NCI-H1092 (cell line): ENCODE measurements at places on chromosomes 7 and 10.

DNA sequence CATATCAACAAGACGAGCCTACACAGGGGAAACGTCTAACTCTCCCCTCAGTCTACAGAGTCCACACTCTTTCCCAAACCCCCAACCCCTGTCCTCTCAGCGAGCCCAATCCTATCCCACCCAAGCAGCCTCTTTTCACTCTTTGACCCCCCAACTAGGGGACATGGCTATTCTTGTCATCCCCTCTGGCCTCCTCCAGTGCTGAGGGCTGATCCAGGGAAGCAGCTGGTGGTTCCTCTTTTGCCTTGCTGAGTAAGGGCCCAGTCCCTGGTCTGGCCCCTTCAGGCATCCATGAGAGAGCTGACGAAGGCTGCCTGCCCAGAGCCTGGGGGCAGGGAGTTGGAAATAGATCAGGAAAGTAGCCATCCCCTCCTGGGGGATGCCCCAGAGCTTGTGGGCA is 6.4 kb downstream of the NOBOX start:
- DNase-seq, result no peak

DNA sequence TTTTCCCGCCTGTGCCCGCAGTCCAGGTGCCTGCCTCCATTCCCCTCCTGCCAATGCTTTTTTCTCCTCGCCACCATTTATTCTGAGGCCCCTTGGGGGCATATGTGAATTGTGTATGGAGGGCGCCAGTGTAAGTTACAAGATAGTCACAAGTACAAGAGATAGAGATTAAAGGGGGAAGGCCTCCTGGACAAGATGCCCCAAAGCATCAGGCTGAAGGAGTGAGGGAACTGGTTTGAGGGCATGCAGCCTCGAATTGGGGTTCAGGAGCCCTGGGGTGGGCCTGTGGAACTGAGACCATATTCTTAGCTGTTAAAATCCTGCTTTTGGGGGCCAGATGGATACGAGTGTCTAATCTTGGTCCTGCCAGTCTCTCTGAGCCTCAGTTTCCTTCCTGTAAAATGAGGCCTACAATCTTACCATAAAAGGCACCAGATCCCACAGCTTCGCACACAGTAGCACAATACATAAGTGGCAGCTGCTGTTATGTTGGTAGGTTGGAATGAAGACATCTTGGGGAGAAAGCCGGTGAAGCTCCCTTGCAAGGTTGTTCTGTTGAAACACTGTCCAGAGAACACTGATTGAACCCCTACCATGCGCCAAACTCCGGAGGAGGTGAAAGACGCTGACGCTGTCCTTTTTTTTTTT is 545 bp upstream of the COMTD1 start:
- no peak for DNase-seq

- no peak for DNase-seq
Observed at GRCh38 chr10:26706206-26706605, 8.7 kb downstream of the PDSS1 start.

- DNase-seq, result no peak
Observed at GRCh38 chr10:104324221-104324686, 14.0 kb downstream of the ITPRIP start.

DNA sequence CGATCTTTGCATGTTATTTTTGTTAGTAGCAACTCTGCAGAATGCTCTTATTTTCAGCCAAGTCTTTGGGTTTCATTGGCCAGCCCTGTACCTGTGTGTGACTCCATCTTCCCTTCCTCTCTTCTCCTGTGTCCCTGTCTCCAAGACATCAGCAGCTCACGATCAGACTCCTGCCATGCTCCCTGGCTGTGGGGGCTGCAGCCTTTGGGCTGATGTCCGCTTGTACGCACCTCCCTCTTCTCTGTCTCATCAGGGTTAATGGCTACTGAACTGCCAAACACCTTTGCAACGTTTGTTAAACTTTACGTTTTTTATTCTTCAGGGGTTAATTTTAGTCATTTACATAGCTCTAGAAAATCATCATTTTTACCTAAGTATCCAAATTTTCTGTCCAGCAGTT is 103.5 kb upstream of the RET start:
- DNase-seq, result no peak

DNA sequence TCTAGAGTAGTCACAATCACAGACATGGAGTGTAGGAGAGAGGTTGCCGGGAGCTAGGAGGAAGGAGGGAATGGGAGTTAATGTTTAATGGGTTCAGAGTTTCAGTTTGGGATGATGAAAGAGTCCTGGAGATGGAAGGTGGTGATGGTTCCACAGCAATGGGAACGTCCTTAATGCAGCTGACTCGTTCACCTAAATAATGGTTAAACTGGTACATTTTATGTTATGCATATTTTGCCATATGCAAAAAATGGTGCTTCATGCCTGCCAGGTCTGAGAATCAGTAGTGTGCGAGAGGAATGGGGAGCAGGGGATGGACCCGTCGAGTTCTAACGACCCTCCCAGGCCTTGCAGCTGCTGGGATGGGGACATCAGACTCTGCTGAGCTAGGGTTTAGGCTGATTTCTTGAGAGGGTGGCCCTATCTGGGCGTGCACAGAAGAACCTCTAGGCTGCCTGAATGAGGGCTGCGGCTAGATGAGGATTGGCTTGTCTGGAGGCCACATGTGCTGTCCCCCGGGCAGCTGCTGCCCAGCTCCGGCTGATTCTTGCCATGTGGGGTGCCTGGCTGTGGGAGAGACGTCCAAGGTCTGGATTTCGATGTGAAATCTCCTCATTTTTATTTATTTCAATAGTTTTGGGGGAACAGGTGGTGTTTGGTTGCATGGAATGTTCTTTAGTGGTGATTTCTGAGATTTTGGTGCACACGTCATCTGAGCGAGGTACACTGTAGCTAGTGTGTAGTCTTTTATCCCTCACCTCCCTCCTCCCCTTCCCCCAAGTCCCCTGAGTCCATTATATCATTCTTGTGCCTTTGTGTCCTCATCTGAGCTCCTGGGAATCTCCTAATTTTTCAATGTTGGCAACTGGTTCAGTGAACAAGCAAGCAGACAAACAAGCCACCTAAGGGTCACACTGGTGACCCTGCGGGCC is 116.0 kb downstream of the GRK5 start:
- no peak for DNase-seq

GRCh38 chr7:1917221-1918062 is 247.4 kb downstream of the ELFN1 start:
- no peak for DNase-seq

DNA sequence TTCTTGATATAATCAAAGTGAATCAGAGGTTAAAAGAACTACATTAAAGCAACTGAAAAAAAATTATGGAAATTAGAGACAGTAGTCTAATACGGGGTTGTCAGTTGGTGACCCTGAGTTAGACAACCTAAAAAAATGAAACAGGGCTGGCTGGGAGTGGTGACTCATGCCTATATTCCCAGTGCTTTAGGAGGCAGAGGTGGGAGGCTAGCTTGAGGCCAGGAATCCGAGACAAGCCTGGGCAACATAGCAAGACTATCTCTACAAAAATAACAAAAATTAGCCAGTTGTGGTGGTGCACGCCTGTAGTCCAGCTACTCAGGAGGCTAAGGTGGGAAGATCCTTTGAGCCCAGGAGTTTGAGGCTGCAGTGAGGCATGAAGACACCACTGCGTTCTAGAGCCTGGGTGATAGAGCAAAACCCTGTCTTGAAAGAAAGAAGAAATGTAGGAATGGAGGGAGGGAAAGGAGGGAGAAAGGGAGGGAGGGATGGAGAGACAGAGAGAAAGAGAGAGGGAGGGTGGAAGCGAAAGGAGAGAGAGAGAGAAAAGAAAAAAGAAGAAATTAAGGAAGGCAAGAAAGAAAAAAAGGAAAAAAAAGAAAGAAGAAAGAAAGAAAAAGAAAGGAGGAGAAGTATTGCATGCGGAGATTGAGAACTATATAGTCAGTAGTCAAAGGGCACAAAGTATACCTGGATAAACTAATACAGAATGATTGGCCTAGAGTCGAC is 166.1 kb downstream of the TPST1 start:
- DNase-seq, result no peak

- no peak for DNase-seq
Observed at GRCh38 chr7:101534015-101534803, 94.9 kb downstream of the MYL10 start.

GRCh38 chr7:150927956-150928344 is 50.2 kb downstream of the KCNH2 start:
- DNase-seq, result no peak

- DNase-seq, result no peak
Observed at GRCh38 chr10:34906067-34906965, 91.2 kb upstream of the PARD3 start.

GRCh38 chr10:12656518-12657142 is 307.3 kb downstream of the CAMK1D start:
- no peak for DNase-seq

GRCh38 chr7:78326189-78326588 is 527.6 kb downstream of the PHTF2 start:
- DNase-seq, result no peak

GRCh38 chr10:91860885-91861284 is 48.4 kb downstream of the FGFBP3 start:
- no peak for DNase-seq

DNA sequence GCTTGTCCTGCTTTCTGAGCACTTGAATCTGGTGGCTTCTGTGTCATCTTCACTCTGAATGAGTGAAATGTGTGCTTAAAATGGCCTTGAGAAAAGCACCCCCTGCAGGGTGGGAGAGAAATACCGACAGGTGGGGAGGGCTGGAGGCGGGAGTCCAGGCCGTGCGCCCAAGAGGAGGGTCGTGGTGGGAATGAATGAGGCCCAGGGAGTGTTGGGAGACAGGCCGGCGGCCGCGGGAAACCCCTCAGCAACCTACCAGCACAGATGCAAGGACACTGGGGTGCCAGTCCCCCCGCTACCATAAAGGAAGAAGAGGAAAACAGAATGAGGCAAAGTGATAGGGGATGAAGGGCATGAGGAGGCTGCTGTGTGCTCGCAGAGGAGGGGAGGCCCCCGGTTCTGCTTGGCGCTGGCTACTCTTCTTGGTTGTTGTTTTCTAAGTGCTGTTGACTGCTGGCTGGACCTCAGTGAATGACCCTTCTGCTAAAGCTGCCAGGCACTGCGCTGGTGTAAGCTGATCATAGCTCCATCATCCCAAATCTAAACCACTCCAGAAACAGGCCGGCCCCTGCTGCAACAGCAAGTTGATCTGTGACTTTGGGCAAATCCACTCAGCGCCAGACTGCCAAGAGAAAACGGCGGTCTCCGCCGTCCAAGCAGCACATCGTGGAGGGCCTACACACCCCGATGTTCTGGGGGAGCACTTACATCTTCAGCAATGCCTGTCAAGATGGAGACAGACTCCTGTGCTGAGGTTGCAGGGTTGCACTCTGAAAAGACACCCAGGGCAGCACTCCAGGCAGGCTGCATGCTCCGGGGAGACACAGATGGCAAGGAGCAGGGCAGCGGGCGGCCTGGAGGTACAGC is 378.5 kb downstream of the DNAJB6 start:
- DNase-seq, result no peak

DNA sequence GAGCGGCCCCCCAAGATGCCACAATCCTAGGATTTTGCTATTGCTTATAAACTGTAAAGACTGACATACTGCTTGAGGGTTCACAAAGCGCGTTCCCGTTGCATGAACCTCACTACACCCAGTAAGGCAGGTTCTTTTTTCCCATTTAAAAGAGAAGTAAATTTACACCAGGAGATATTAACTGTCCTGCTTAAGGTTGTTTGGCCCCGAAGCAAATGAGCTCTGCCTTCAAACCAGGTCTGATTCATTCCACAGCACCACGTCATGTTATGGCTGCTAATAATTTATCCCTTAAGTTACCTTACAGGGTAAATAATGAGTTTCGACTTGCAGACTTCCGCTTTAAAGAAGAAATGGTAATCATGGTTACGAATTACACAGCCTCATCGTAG is 559 bp upstream of the FKBP14 start:
- DNase-seq, result no peak

DNA sequence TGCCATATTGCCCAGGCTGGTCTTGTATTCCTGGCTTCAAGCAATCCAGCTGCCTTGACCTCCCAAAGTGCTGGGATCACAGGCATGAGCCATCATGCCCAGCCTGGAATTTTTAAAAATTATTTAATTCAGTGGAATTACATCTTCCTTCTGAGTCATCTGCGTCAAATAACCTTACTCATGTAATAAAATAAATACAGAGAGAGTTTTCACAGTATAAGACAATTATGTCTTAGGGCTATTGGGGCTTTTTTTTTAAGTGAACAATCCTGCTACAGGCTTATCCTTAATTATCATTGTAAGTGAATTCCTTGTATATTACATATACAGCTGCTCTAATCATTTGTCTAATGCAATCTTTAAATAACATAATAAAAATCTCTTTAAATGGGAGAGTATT is 108.3 kb downstream of the MAPK8 start:
- DNase-seq, result no peak

- DNase-seq, result no peak
Observed at GRCh38 chr7:5388905-5389433, 34.7 kb downstream of the TNRC18 start.

DNA sequence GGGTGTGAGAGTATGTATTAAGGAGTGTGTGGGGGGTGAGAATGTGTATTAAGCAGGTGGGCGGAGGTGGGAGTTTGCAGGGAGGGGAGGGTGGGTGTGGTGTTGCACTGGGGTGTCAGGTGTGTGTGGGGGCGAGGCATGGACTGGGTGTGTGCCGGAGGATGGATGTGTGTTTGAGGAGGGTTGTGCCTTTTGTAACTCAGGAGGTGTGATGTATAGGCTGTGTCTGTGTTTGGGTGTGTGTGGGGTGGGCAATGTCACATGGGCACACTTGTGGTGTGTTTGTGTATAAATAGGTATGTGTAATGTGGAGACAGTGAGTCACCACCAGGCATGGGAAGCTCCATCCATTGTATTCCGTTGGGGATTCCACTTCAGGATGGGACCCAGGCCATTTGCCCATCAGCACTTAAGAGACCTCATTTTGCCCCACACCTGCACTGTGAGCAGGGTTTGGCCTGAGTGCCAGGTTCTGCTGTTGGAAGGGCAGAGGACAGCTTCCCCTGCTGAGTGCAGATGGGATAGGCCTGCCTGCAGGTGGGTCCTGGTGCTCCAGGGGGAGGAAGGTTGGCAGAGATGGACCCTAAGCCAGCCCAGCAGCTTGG is 5.8 kb downstream of the UNC5B start:
- DNase-seq, result no peak

- DNase-seq, result no peak
Observed at GRCh38 chr7:86768967-86769760, 125.5 kb downstream of the GRM3 start.

GRCh38 chr10:99854860-99855259 is 72.4 kb downstream of the ABCC2 start:
- no peak for DNase-seq

GRCh38 chr10:99775850-99776249 is 6.6 kb upstream of the ABCC2 start:
- no peak for DNase-seq
